Cerebellar nuclear complex (tissue), 1 donor: ENCODE measurements at places on chromosomes 7 and 10.

- DNase-seq, result no peak
Observed at GRCh38 chr7:87567052-87567451, 33.6 kb downstream of the ABCB1 start.

DNA sequence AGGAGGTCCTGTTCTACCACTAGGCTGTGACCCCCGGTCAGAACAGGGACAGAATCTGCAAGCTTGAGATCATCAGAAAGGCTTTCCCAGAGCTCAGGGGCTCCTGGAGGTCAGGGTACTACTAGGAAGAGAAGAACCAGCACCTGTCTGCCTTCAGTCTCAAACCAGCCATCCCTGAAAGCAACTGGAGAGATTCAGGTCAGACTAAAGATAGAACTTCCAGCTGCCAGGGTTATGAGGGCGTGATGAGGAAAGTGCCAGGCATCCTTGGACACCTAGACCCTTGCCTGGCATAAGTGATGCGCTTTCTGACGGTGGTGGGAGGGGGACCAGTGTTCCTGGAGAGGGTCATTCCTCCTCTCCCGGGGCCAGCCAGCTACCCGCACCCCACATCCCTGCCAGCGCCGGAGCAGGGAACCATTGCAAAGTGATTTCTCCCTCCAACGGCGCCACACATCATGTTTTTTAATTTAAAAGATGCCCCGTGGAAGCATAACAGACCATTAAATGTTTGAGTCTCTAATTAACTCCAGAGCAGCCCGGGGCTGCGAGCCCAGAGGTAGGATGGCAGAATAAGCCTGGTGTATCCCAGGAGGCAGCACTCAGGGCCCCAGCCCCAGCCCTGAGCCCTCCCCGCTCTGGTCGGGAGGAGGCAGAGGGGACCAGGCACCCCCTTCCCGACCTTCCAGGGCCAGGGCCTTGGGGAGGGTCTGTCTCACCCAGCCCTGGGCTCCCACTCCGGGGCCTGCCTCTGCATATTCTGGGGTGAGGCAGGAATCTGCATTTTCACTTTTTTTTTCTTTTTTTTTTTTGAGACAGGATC lies 64.0 kb downstream of the ELFN1 start:
- DNase-seq, result no peak

GRCh38 chr7:1523844-1524243 lies 6.7 kb upstream of the MAFK start:
- no peak for DNase-seq

DNA sequence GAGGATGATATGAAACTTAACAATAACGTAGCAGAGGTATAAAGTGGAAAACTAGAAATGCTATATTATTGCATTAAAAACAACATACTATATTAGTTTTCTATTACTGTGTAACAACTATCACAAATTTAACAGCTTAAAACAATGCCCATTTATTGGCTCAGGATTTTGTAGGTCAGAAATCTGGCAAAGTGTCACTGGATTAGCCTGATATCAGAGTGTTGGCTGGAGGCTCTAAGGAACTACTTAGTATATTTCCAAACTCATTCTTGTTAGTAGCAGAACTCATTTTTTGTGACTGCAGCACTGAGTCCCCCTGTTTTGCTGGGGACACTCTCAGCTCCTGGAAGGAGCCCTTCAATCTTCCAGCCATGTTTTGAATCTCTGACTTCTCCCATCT lies 306.8 kb downstream of the ETV1 start:
- DNase-seq, result no peak

GRCh38 chr10:91759581-91759986 lies 38.6 kb upstream of the TNKS2 start:
- no peak for DNase-seq

DNA sequence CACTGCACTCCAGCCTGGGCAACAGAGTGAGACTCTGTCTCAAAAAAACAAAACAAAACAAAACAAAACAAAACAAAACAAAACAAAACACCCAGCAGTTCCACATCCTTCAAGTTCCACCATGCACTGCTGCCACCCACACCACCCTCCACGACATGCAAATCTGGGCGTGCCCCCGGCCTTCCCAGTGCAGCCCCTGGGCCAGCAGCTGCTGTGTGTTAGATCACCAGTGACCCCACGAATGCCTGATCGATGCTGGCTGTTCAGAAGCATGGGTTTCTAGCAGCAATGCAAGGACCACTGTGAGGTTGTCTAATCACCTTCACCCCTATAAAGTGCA lies 36.3 kb downstream of the ELFN1 start:
- no peak for DNase-seq

- no peak for DNase-seq
Observed at GRCh38 chr7:36923943-36924436, 199.7 kb upstream of the AOAH start.

DNA sequence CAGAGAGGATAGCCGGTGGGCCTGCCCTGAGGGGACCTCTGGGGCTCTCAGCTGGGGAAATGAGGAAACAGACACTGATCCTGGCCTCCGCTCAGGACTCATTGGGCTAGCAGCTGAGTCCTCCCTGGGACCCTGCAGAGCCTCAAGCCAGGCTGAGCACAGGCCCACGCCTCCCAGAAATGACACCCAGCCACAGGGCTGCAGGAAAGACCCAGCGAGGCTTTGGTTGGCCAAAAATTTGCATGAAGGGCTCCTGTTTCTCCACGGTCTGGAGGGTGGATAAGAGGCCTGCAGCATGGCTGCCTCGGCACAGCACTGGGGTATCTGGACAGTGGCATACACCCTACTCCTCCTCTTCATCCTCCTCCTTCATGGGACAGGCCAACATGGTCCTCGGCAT lies 60.4 kb downstream of the ZNF33B start:
- DNase-seq, result no peak

- no peak for DNase-seq
Observed at GRCh38 chr10:61791216-61791615, 110.3 kb upstream of the ARID5B start.

- DNase-seq, result no peak
Observed at GRCh38 chr7:105209870-105210269, 178.9 kb downstream of the SRPK2 start.

DNA sequence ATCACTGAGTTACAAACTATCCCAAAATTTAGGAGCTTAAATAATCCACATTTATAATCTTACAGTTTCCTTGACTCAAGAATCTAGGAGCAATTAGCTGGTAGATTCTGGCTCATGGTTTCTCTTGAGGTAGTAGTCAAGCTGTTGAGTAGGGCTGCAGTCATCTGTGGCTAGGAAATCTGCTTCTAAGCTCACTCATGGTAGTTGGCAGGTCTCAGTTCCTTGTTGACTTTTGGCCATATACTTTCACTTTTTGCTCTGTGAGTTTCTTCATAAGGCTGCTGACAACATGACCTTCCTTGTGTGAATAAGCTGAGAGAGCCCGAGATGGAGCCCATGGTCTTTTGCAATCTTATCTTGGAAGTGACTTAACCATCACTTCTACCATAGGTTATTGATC lies 10.8 kb upstream of the ETV1 start:
- DNase-seq, result no peak

GRCh38 chr10:129607607-129608109 lies 140.6 kb downstream of the MGMT start:
- DNase-seq, result no peak

- no peak for DNase-seq
Observed at GRCh38 chr10:102235598-102235920, 5.8 kb downstream of the PITX3 start.

- DNase-seq, result no peak
Observed at GRCh38 chr7:30713392-30713791, 31.1 kb upstream of the CRHR2 start.

GRCh38 chr10:58996063-58996462 lies 180.4 kb upstream of the PHYHIPL start:
- DNase-seq, result no peak

DNA sequence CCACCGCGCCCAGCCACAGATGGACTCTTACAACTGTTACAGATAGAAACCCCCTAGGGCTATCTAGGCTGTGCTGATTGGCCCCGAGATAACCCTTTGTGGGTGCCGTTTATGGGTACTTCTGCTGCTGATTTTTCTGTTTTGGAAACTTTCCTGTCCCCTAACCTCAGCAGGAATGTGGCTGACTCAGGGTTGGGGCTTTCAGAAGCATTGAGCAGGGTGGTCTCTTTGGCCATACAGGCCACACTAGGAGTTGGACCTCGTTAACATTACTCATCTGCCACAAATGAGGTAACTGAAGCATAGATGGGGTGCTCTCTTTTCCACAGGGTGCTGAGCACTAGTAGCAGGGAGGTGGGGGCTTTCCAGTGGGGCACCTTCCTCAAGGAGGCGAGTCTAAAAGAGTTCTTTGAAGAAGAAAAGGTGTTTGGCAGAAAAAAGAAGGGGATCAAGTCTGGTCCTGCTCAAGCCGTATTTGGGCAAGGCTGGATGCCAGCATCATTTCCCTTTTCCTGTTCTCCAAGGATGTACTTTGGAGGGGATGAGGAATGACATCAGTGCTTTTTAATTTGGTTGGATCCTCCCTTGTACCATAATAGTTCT lies 6.4 kb downstream of the ZSCAN25 start:
- DNase-seq, result no peak

DNA sequence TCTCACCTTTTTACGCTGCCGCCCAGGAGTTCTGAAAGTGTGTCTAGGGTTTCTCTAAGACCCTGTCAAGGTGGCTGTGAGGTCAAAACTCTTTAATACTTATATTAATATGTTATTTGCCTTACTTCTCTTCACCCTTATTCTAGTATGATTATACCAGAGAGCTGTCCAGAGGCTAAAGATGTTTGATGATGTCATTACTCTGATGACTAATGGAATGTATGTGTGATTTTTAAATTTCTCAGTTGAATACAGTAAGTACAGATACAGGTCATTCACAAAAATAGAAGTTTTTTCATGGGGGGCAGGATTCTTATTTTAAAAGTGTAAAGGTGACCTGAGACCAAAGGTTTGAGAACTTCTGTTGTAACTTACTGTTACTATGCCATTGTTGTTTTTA lies 150.6 kb upstream of the FOXP2 start:
- no peak for DNase-seq

DNA sequence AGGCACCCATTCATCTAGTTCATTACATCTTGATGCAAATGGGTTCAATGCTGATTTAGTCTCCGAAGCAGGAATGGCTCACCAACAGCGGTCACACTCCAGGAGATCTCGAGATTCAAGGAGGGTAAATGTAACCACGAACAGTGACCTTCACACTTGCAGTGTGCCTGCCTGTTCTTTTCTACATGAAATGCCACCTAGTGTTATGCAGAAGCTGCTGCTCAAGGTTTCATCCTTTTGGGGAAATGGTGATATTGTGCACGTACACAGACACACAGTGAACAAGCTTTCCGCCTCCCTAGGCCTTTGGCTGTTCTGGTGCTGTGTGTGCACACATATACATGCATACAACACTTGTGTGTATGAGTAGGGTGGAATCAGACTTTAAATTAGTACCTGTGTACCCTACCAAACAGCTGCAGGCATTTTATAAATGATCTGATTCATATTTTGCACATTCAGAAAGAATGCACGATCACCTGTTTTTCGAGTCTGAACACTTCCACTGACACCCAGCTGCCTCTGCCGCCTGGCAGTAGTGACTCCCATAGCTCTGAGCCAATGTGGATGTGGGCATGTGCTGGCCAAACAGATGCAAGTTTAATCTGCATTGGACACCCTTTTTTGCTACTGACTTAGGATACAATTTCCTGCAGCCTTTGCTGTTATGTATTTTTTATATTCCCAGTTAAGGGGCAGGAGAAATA lies 100.5 kb downstream of the TACC2 start:
- DNase-seq, result no peak

- no peak for DNase-seq
Observed at GRCh38 chr7:92781117-92781720, 55.2 kb downstream of the CDK6 start.
